ENCODE measurements at places on chromosomes 7 and 10.

GRCh38 chr10:127940866-127941640 lies 34.1 kb downstream of the PTPRE start:
- no peak for DNase-seq

DNA sequence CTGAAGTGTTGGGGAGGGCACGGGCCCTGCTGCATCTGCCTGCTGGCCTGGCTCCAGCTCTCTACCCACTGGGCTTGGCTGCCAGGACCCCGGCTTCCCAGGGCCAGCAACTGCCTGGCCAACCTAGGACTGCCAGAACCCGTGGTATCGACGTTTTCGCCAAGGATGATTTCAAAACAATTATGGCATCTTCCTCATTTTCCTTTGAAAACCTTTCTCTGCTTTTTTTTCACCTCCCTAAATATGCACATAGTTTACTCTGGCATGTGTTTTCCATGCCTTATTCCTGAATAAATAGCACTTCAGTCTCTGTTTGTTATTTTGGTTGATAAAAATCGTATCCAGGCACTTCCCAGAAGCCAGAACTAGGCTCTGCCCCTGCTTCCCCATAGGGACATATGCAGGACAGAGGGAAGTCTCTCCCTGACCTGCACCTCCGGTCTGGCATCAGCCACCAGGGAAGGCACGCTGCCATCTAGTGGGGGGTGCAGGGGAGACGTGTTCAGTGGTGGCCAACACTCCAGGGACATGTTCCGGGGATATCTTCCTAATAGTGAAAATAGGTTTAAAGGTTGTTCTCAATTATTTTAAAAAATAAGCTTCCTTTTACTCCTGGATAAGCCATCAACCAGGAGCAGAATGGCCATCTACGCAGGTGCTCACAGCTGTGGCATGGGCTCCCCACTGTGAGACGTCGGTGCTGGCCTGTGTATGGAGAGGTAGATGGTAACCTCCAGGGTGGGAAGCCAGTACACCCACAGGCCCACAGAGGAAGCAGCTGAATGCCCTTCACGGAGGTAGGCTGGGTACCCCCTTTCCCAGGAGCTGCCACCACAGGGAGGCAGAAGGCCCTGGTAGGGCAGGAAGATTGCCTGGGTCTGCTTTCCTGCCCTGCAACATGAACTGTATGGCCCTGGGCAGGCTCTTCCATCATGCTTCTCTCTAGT lies 30.7 kb upstream of the ANTXRL start:
- DNase-seq: no peak

DNA sequence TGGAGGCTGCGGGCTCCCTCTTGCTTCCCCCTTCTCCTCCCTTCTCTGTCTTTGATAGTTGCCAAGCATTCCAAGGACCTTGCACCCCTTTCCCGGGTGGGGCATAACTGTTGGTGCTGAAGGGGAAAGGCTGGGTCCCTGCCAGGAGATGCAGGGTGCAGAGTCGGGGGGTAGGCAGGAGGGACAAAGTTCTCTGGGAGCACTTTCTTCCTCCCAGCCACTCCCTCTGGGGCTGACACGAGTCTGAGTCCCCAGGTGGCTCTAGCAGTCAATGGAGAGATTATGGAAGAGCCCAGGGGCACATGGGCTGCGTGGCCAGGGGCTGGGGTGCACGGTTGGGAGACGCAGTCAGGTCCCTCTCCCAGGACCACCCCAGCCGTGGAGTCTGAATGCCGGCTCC lies 2.1 kb downstream of the CLDN15 start:
- DNase-seq: no peak

GRCh38 chr10:64286533-64286932 lies 765.3 kb downstream of the REEP3 start:
- no peak for DNase-seq

DNA sequence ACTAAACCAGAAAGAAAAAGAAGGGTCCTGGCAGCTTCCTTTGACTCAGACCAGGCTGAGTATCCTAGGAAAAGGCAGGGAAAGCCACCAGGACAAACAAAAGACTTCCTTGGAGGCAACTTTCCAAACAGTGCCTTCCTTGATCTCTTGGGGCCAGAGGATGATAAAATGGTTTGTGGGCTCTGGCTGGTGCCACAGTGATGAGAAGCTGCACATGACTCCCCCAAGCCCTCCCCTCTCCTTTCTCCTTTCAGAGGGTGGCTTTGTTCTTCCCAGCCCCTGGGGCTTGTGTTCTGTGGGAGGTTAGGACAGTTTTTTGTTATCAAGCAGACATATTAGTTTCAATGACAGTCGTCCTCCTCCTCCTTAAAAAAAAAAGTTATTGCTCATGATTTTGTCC lies 183.2 kb downstream of the SEM1 start:
- no peak for DNase-seq

GRCh38 chr10:104277785-104278184 lies 8.8 kb downstream of the GSTO2 start:
- DNase-seq: no peak

- DNase-seq: no peak
Observed at GRCh38 chr7:85600395-85600794, 413.5 kb upstream of the SEMA3D start.

- DNase-seq: no peak
Observed at GRCh38 chr7:24732646-24733413, 24.4 kb downstream of the GSDME start.

- DNase-seq: no peak
Observed at GRCh38 chr10:102795453-102796406, 41.5 kb downstream of the CYP17A1 start.

DNA sequence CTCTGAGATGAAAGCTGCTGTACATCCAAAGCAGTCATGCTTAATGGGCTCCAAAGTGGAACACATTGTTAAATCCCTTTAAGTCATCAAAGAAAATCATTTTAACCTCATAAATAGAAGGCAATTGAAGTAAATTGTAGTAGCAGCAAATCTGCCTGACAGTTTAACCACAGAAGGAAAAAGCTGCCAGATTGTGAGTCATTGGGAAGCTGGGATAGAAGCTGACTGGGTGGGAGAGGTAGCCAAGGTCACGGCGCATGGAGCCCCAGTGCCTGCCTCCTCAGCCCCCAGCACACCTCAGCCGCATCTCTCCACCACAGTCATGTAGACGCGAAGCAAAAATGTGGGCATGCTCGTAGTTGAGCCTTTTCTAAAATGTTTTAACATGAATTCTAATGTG lies 44.0 kb downstream of the TARP start:
- DNase-seq: no peak

DNA sequence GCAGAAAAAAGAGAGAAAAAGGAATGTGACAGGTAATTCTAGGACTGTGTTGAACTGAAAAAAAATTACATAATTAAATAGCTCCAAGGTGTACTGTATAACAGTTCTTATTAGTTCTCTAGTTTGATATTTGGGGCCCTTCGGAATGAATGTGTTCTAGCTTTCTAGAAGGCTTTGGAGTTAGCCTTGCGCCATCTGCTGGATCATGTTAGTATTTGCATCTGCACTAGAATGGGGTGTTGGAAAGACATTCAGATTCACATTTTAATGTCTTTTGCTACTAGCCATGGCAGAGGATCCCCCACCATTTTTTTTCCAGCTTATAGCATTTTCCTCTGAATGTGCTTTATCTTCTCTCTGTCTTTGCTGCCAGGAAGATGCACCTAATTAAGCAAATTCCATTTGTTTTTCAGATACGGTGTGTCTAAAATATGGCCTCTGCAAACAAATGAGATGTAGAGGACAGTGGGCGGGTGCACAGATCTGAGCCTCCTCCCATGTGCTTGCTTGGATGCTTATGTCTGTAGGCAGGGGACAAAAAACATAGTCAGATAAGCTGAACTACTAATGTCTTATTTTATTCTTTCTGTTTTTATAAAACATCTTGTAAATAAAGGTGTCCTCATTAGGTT lies 238.5 kb downstream of the PHF14 start:
- DNase-seq: peak; percentile 68

- no peak for DNase-seq
Observed at GRCh38 chr7:129740574-129741410, 129.3 kb downstream of the NRF1 start.
